Fibroblast of the aortic adventitia (primary cell): ENCODE measurements at places on chromosomes 3 and 15.

GRCh38 chr3:11167590-11167989 is 13.3 kb downstream of the HRH1 start:
- no peak for DNase-seq

- peak; percentile 75 for DNase-seq
These were observed 720 bp upstream of the TNIK start for GRCh38 chr3:171460725-171461524.

GRCh38 chr15:76084256-76084655 is 24.5 kb downstream of the TMEM266 start:
- no peak for DNase-seq

DNA sequence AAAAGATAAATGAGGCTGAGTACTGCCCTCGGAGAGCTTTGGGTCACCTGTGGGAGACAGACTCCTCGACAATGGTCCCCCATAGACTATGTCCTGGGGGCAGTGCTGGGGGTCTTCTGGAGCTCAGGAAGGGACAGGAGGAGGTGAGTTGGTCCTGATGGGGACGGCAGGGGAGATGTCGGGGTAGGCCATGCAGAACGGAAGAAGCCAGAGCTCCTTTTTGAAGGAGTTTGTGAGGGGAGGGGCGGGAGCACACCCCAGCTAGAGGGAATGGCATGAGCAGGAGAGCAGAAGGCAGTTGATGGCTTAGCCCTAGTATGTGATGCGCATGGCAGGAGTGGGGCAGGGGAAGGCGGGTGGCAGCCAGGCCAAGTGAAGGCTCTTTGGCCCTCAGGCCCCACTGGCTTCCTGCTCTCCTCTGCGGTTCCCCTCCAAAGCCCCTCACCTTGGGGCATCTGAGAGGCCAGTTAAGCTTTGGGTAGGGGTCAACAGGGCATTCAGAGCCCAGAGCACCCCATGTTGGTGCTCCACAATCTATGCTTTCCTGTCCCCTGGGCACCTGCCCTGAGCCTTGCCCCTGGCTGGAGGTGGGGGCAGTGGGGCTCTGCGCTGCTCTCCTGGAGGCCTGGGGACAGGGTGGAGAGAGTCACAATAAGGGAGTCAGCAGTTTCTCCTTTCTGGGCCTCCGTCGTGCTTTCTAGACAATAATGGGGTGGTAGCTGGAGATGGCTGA is 179.3 kb downstream of the SMAD6 start:
- DNase-seq, result no peak

DNA sequence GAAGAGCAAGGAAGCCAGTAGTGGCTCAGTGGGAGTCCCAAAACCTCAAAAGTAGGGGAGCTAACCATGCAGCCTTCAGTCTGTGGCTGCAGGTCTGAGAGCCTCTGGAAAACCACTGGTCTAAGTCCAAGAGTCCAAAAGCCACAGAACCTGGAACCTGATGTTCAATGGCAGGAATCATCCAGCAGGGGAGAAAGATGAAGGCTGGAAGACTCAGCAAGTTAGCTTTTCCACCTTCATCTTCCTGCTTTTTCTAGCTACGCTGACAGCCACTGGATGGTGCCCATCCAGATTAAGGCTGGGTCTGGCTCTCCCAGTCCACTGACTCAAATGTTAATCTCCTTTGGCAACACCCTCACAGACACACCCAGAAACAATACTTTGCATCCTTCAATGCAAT is 626.3 kb downstream of the NAALADL2 start:
- DNase-seq, result no peak

GRCh38 chr3:48301020-48301799 is 32.3 kb downstream of the SPINK8 start:
- peak; percentile 90 for DNase-seq

GRCh38 chr3:129936757-129937156 is 37.8 kb upstream of the TRH start:
- DNase-seq, result peak; percentile 79

- no peak for DNase-seq
These were observed 190.6 kb downstream of the TBC1D2B start for GRCh38 chr15:77886805-77887448.

GRCh38 chr15:90750186-90750585 is 33.0 kb downstream of the BLM start:
- DNase-seq, result no peak

- DNase-seq, result no peak
These were observed 159.4 kb upstream of the KBTBD8 start for GRCh38 chr3:66838704-66839103.

GRCh38 chr3:21989341-21990042 is 238.5 kb upstream of the ZNF385D start:
- peak; percentile 3 for DNase-seq

- DNase-seq, result no peak
These were observed 4.4 kb downstream of the HMG20A start for GRCh38 chr15:77425104-77425503.

DNA sequence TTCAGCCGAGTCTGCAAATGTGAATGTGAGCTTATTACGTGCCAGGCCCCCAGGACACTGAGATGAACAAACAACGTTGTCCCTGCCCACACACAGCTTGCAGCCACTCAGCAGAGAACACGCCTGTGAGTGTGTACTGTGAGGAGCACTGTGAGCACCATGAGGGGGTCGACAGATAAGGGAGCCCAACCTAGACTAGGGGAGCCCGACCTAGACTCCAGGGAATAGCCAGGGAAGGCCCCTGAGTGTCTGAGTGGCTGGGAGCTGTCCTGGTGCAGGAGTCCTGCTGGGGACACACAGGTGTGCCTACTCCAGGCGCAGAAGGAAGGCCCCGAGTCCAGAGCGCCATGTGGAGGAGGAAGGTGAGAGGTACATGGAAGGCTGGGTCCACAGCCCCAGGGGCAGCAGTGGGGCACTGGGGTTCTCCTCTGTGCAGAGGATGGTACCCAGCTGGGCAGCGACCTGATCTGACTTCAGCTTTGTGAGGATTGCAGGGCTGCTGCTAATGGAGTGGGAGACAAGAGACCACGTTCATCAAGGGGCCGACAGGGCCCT is 36.5 kb downstream of the MGLL start:
- no peak for DNase-seq

DNA sequence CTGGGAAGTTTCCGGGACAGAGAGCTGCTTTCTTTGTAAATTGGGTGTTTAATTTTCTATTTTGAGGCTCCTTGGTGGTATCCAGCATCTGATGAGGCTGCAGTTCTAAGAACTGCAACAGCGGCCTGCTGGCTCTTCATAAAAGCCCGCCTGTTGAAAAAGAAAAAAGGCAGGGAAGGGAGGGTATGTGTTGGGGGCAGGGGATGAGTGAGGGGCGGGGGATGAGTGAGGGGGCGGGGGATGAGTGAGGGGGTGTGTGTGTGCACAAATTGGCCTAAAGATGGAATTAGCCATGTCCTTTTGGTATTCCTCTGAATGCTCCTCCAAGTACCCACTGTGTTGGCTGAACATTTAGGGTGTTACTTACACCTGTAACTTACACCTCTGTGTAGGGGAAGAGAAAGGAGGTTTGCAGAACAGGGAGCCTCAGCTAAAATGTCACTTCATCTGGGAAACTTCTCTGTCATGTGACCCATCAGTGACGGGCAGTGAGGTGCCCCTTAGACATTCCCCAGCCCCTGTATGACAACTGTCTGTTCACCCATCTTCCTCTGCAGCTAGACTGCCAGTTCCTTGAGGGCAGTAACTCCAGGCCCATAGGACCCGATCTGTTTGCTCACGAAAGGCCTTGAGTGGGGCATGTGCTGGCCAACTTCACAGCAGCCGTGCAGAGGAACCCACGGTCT is 57.6 kb downstream of the LRIG1 start:
- DNase-seq, result no peak
